ENCODE measurements at places on chromosomes 2 and 18. TPM values are rescaled to one million over a fixed set of nuclear protein-coding genes. Genes with fewer than 3 reads are reported as not detected.

ZRANB3 gene
- total RNA-seq: 4.8 TPM

ACOXL gene
- total RNA-seq: not detected

TEX261 gene
- total RNA-seq: 11.8 TPM

CLEC4F gene
- not detected for total RNA-seq

C1GALT1C1L gene
- 0.36 TPM for total RNA-seq

CHST9 gene
- not detected for total RNA-seq

OSBPL1A gene
- total RNA-seq: 80.4 TPM

INO80C gene
- total RNA-seq: 2.9 TPM

MTERF4 gene
- total RNA-seq: 73.4 TPM

SMC6 gene
- total RNA-seq: 31.0 TPM

DTNB gene
- total RNA-seq: 11.7 TPM

Data from fibroblast of the aortic adventitia (primary cell).